Activated CD4-positive, CD25-positive, alpha-beta regulatory T cell treated with anti-CD3 and anti-CD28 coated beads, Interleukin-2, amount 50 U/mL, for 16 hours (primary cell): ENCODE measurements at places on chromosomes 11 and 22.
A peak's percentile ranks its signal among the peaks of the same experiment; 100 is the strongest.

- no peak for DNase-seq
These were observed 109.1 kb downstream of the RASSF10 start for GRCh38 chr11:13118194-13118593.

- no peak for DNase-seq
These were observed 33.6 kb downstream of the TBC1D22A start for GRCh38 chr22:46795845-46796565.

DNA sequence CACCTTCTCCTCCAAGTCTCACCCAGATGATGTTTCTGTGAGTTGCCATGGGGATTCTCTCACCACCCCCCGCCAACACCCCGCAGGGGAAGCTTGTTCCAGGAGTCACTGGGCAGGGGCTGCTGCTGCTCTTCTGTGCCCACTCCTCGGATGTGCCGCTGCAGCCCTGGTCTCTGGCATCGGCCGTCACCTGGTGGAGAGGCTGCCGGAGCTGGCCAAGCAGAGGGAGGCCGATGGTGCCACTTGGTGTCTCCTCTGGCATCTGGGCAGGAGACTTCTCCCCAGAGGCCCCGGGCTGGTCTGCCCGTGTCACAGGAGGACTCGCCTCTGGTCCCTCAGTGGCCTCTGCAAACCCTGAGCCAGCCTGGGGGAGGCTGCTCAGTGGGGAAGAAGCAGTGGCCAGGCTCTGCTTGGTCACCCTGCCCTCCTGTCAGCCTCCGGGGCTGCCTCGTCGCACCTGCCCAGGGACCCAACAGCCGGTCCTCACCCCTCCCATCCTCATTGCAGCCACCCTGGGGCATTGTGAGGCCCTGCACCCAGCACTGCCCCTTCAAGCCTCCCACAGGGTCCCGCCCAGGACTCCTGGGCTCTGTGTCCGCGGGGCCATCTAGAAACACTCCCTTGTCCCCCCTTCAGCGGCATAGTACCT lies 424 bp upstream of the ADORA2A start:
- no peak for DNase-seq

- no peak for DNase-seq
These were observed 25.3 kb downstream of the ABTB2 start for GRCh38 chr11:34332524-34332923.

DNA sequence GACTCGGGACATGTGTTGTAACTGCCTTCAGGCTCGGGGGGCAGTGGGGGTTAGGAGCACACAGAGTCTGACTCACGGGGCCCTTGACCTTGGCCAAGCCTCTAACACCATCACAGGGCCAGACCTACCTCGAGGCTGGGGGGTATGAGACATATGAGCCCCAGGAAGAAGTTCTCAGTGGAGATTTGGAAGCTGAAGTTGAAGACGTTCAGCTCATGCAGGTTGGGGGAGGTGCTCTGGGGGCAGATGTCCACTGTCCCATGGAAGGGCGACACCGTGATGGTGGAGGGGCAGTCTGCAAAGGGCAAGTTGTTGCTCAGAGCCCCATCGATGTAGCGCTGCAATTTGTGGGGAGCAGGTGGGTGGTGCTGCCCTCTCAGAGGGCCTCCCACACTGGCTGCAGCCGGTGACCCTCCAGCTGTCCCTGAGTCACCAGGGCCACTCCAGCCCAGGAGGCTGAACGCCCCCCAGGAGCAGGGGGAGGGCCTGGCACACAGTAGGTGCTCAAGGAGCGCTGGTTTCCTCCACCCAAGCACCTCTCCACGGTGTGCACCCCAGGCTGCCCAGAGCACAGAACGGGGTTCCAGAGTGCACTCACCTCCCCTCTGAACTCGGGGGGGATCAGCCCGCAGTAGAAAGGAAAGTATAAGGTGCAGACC lies 2.5 kb downstream of the PNPLA5 start:
- DNase-seq = no peak

DNA sequence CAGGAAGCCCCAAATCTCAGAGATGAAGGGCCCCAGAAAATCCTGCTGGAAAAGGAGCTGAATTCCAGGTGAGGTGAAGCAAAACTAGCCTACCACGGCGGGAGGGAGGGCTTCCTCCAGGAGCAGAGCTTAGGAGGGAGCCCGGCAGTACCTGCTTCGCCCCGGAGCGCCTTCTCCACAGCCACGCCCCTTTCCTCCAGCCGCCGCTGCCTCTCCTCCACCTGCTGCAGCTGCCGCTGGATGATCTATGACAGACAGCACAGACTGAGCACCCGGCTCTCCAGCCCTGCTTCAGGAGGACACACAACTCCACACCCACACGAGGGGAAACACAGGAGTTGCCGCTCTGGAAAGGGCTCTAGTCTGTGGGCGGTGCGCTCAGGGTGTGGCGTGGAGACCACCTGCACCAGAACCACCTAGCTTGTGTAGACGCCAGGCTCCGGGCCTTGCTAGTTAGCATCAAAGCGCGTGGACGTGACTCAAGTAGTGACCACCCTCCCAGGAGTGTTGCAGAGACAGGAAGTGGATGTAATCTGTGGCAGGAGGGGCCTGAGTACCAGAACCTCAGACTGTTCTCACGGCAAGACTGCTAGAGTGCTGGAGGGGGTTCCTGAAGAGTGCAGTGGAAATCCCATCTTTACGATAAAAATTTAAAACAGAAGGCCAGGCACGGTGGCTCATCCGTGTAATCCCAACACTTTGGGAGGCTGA lies 34.6 kb upstream of the BID start:
- DNase-seq = no peak

DNA sequence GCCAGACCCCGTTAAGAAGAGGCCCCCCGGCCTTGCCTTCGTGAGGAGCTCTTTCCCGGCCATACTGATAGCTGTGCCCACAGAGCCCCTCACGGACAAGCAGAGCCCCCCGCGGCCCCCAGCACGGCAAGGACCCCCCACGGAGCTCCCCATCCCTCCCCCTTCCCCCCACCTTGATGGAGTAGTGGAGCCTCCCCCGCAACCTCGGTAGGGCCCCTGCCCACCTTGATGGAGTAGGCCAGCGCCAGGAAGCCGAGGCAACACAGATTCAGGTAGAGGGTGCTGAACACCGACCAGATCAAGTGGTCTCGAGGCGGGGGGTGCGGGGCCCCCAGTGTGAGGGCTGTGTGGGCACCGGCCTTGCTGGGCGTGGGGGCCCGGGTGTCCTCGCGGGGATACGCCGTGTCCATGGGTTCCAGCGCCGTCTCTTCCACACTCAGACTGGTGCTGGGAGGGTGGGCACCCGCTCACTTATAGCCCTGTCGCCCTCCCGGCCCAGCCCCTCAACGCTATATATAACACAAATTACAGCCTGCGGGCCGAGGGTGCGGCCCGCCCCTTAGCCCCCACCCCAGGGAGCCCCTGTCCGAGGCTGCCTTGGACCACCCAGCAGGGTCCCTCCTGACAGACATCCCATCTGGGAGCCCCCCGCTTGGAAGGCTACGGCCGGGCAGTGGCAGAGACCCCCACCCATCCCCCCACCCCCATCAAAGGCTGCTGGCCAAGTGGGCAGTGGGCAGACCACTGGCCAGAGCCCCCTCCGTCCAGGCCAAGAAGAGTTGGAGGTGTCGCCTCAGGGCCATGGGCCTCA lies at the start of gene IFITM5:
IFITM5 (minus strand) TSS at position 446 of the 811 bp plus-strand sequence; CDS start at position 410, 36 bp downstream.
- DNase-seq = no peak

GRCh38 chr11:47766509-47767227 lies 473 bp downstream of the FNBP4 start:
- DNase-seq = peak; percentile 61

DNA sequence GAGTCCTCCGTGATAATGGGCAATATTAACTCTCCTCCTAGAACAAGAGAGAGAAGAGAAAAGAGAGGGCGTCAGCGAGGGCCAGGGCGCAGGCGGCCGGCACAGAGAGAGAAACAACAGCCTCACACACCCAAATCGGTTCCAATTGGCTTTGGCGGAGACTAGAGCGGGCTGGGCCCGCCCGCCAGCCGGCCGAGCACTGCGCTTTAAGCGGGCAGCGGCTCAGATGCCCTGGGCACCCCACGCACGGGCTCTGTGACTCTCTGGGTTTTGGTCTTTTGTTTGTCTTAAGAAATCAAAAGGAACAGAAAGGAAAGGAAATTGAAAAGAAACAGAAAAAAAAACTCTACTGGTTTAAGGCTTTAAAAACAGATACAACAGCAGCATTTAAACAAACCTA lies 17.0 kb downstream of the SLC22A12 start:
- DNase-seq = no peak

DNA sequence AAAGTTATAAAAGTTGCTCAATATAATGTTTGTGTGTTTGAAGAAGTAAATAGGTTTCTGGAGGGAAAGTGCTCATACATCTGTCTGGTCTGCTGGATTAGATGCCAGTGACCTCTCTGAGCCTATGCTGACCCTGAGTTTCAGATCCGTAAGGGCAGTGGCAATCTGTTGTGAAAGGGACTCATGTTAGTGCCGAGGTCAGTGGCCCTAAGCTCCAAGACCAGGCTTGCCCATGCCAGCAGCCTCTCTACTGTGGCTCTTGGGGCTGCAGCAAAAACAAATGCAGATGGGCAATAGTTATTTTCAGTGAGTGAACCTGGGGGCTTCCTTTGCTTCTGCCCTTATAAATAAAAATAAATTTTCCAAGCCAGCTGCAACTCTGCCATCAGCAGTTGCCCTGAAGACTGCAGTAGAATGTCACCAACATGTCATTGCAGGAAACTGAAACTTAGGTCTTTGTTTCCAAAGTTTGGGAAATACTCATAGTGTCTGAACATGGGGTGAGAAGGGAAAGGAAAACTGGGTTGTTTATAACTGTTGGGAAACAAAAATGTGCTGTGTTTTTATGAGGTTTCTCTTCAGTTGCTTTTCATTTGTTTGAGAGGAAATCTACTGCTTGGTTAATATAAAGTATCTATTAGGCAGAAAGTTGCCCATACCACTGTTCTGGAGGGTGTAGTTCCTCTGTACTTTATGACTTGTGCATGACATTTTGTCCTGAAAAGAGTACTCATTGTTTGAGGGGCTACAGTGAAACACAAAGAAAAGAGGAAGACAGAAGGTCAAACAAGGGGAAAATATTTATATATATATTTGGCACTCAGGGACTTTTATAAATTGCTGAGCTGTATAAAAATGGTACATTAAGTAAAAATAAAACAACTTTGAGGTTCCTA lies 9.5 kb upstream of the MS4A4E start:
- no peak for DNase-seq

GRCh38 chr11:66495401-66495854 lies 15.0 kb upstream of the BBS1 start:
- no peak for DNase-seq

- no peak for DNase-seq
These were observed 5.9 kb upstream of the FCHSD2 start for GRCh38 chr11:73147771-73148681.

DNA sequence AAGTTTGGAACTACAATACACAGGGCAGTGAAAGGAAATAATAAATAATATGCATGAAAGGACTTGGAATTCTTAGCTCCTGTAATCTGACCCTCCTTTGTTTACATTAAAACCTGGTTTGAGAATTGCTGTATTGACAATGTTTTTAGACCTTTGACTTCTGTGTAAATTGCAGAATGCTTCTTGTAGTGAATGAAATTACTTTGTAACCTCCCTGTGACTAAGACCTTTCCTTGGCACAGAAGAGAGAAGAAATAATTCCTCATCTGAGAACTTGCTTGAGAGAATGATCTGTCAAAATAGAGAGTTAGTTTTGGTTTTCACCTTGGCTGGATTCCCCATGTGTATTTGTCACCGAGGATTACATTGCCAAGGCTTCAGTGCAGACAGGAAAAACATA lies 640.0 kb upstream of the ANO5 start:
- no peak for DNase-seq

DNA sequence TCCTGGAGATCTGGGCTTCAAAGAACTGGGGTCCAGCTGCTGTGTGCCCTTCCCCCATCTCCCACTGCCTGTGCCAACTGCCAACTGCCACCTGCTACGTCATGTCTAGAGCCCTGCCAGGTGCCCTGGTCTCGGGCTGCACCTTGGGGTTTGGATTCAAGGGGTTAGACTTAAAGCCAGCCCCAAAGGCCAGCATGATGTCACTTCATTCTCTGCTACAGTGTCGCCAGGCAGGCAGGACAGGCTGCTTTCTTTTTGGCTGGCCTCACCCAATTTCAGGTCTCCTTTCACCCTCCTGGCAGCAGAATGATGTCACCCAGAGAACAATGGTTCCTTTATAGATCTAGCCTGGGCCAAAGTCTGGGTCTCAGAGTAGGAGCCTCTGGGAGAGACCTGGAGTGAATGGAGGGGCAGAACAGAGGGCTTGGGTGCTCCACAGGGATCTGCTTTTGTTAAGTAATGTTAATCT lies 79.5 kb upstream of the CRYBB3 start:
- DNase-seq = no peak

DNA sequence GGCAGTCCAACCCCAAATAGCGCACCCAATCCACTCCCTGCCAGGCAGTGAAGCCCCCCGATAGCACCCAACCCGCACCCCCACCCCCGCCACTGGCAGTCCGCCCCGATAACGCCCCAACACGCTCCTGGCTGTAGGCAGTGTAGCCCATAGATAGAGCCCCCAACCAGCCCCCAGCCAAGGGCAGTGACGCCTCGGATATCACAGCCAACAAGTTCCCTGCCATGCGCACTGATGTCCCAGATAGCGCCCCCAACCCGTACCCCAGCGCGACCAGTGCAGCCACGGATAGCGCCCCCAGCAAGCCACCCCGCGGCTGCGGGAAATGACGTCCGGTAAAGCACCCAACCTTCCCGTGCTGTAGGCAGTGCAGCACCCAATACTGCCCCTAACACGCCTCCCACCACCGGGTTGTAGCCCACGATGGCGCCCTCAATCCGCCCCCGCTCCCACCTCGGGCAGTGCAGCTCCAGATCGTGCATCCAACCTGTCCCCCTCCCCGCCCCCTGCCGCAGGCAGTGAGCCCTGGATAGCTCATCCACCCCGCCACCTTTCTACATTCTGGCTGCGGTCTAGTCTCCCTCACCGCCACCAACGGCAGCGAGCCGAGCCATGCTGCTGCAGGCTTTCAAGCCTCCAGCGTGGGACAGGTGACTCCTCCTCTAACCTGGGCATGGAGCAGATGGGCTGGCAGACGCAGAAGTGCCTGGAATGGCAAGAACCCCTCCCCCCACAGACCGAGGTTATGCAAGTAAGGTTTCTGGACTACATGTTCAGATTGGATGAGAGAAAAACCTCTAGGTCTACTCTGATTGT lies 625 bp downstream of the RFPL2 start:
- no peak for DNase-seq

GRCh38 chr11:78262691-78263090 lies 74.0 kb downstream of the USP35 start:
- DNase-seq = no peak

DNA sequence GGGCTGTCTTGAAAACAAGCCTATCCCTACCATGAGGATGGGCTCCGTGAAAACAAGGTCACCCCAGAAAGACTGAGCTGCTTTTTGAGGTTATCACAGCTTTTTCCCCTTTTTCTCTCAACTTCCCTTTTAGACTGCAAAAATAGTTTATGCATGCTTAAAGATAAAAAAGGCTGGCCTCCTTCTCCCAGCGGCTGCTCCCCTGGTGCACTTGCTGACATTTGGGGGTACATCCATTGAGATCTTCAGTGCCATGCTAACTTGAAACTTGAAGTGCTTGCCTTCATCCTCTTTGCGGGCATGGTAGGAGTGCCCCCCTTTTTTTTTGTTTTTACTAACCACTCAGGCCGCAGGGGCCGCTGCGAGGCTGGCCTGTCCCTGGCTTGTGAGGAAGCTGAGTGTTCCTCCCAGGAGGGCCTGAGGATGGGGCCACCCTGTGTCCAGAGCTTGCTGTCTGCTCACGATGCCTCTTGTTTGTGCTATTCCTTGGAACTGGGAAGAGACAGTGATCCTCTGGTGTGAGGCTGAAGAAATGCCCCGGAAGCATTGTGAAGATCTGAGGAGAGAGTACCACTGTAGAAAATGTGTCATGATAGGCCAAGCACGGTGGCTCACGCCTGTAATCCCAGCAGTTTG lies 2.2 kb downstream of the TANGO2 start:
- no peak for DNase-seq
